NCI-H2171 (cell line): ENCODE measurements at places on chromosomes 5 and 9.

DNA sequence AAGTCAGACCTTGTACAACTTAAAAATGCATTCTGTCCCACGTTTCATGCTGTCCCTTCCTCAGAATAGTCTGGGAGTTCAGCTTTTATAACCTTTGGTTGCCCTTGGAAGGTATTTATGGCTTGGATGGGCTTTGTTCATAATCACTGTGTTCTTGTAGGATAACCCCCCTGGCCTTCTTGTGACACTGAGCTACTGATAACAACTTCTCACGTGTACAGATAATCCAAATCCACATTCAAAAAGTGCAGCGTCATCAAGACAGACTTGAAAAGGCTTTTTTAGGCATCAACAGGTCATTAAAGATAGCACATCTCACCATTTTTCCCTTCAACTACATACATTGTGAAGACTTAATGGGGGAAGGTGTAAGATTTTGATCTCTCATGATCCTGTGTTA lies 42.0 kb downstream of the SLC1A3 start:
- DNase-seq: no peak

DNA sequence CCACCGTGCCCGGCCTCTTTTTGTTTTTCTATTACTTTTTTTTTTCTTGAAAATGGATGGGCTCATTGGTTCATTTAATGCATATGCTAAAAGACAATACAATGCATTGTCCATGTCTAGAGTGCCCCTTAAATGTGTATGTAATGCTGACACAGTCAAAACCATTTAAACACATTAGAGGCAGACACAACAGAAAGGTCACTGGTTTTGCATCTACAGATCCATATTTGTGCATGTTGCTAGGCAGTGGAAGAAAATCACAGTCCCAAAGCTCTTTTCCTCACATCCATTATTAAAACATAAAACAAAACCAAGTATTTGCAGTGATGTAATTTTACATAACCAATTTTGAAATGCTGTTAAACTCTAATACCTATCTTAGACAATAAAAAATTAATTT lies 389.0 kb downstream of the TAF11L14 start:
- no peak for DNase-seq

DNA sequence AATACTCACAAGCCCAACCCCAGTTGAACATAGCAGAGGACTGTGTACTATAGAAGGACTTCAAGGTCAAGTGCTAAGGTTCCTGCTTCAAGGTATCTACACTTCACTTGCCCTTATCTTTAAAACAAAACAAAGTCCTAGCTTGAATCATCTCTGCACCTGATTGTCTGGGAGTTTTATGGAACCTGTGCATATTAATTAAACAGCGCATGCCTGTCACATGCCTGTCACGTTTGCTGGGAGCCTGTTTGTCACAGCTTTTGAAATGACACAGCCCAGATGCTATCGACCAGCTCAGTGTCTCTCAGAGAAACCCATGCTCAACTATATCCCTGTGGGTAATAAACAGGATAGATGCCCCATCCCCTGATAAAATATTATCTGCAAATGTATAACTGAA lies 476.0 kb downstream of the ZSWIM6 start:
- no peak for DNase-seq

- DNase-seq: no peak
Observed at GRCh38 chr9:82895822-82896110, 167.2 kb downstream of the RASEF start.

GRCh38 chr5:113235884-113236283 lies 198.9 kb downstream of the TSSK1B start:
- no peak for DNase-seq

DNA sequence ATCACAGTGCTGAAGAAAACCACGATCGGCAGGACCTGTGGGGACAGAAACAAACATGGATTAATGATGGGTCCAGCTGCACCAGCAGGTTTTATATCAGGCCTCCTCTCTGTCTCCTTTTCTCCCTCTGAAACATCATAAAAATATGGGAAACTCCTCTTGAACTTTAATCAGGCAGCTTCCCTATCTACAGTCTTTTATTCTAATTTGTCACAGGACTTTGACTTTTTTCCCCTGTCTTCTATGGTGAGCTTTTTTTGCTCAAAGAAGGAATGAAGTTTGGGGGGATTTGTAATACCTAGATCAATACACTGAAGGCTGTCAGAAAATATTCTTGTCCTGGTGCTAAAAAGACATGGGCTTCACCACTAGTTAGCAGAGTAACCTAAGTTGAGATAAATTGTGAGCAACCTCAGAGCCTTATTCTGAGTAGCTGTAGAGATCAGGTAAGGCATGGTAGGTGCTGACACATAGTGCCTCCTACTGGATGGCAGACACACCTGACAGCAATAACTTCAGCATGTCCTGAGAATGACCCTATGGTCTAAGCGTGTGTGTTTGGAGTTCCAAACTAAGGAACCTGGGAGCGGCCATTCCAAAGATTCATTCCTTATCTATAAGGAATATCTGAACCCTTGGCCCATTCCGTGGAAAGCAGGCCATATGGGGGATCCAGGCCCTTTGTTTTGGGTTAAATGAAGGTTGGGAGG lies 46.2 kb downstream of the SLC28A3 start:
- DNase-seq: no peak

DNA sequence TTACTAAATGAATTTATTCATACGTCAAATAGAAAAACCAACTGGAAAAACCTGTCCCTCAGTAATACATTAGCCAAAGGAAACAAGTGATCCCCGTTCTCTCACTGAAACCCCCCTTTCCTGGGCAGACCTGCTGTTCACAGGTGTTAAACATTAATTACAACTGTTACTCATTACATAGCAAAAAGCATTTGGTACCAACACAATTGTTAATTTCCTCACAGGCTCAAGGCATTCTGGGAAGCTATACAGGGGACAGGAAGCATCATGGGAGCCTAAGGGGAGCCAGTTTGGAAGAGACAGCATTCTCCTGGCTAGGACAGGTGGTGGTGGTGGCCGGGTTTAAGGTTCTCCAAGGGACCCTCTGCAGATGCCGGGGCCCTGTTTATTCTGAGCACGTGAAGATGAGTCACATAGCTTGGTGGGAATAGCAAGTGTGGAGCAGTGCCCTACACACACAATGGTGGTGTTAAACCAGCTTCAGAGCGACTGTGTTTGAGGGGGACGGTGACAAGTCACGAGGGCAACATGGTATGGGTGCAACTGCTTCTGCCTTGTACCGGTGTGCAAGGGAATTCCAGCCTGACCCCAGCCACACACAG lies 62.6 kb upstream of the SLC25A51 start:
- DNase-seq: no peak

DNA sequence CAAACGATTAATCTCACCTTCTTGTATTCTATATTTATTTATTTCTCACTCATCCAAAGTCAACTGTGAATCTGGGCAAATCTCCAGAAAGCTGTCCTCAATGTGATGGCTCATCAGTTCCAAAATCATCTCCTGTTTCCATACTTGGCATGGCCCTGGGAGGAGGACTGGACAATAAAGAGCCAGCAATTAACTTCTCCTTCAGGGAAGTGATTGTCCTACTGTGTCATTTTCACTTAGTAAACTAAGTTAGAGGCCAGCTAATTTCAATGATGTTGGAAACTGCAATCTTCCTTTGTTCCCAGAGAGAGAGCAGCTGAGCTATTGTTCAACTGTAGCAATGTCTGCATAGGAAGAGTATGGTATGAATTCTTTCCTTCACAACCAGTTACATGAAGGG lies 17.5 kb downstream of the CDH12 start:
- DNase-seq: peak; percentile 46
